ENCODE measurements at places on chromosomes 16 and 17.

DNA sequence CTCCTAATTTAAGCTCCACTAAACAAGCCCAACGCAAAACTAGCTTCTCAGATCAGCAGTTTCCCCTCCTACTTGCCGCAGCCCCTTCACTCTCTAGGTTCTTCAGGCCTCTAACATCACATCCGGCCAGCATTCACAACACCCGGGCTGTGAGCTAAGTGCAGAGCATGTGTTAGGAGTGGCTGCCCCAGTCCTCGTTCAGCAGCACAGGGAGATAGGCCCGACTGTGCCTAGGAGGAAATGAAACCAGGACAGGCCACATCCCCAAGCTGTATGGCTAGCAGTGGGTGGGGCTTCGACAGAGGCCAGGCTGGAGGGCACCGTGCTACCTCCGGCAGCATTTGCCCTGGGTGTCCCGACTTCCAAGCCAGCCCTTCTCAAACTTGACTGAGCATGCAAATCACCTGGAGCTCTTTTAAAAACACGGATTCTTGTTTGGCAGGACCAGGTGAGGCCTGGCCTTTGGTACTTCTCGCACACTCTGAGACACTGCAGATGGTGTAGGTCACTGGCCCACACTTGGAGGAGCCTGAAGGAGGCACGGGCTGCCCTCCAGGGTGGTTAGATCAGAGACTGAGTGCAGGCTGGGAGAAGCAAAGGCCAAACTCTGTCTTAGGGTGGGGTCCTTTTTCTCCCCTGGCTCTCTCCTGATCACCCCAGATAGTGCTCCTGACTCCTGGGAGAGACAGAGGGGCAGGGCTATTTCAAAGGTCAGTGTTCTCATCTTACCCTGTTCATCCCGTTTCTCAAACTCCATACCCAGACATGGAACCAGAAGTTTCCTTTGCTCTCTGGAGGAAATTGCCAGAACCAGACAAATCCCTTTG lies 202.0 kb downstream of the C16orf78 start:
- DNase-seq = no peak

GRCh38 chr16:70692130-70692872 lies 6.4 kb upstream of the MTSS2 start:
- DNase-seq = no peak

- DNase-seq = no peak
Measured at GRCh38 chr16:5490499-5490898, 392.9 kb upstream of the EEF2KMT start.

DNA sequence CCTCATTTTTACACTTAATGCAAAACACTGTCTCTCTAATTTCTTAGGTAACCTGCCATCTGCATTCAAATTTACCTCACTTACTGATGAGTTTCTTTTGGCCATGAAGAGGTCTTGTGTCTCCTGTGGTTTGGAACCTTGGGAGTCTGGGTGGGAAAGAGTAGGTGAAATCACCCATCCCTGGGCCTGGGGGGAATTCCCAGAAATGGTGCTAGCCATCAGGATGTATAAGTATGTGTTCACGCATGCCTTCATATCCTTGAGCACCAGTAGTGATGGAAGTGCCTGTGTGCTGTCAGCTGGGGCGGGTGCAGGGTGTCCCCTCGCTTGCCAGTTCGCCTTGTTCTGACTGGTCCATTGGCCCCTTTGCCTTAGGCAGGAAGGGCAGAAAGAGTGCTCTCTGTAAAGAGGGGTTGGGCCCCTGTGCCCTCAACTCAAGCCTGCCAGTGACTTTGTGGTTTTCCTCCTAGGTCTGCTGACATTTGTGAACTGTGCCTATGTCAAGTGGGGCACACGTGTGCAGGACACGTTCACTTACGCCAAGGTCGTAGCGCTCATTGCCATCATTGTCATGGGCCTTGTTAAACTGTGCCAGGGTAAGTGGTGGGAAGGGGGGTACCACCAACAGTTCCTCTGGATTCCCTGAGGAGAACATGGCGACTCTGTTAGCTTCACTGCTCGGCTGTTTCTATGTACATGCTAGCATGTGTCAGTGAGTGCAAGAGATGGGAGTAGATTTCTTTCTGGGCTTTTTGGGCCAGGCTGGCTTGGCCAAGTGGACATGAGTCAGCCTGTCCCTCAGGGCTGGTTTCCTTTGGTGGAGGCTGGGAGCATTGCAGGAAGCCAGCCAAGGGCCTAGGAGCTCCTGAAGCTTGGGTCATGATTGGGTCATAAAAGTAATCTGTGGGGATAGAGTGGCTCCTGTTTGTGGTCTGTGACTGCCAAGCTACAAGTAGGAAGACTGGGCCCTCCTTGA lies 23.2 kb downstream of the SLC7A6OS start:
- no peak for DNase-seq

- no peak for DNase-seq
Measured at GRCh38 chr17:57639381-57639780, 105.7 kb downstream of the CCDC182 start.

- no peak for DNase-seq
Measured at GRCh38 chr17:20173091-20173490, 163.9 kb downstream of the SPECC1 start.

DNA sequence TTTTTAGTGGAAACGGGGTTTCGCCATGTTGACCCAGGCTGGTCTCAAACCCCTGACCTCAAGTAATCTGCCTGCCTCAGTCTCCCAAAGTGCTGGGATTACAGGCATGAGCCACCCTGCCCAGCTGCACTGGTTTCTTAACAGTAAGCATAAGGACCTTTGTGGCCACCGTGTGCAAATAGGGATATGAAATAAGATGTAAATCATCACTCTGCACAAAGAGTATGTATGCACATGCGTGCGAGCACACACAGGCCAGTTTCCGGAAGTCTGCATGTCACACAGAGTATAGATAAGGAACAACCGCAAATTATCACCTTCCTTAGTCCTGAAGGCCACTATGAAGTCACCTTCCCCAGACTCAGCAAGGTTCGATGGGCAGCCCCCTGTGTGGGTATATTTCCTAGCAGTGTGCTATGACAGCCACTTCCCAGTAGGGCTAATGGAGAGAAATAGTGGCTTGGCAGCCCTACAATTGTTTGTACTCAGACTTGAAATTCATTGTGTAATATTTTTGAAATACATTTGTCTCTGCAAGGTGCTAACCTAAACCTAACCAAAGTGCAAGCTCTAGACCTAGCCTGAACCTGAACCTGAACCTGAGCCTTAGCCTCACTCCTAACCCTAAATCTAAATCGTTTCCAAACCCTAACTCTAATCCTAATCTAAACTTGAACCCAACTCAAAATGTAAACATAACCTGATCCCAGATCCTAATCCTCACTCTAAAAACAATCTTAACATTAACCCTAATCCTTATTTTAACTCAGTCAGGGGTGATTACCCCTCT lies 48.4 kb upstream of the SKAP1 start:
- no peak for DNase-seq

- no peak for DNase-seq
Measured at GRCh38 chr17:41254861-41255260, 323 bp upstream of the KRTAP9-9 start.

DNA sequence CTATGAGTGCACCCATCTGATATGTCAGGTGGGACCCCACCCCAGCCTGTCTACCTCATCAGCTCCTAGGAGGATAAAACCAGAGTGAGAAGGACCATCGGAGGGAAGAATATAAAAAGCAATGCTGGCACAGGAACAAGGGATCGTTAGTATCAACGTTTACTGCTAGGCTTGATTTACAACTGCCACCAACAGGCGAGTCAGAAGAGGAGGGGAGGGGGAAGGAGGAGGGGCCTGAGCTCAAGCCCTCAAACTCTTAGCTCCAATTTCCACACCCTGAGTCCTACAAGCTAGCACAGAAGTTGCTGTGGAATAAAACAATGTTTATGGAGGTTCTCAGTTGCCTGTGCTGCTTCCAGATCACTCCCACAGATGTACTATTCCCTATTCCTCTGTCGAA lies 234.5 kb downstream of the C16orf78 start:
- DNase-seq = no peak

DNA sequence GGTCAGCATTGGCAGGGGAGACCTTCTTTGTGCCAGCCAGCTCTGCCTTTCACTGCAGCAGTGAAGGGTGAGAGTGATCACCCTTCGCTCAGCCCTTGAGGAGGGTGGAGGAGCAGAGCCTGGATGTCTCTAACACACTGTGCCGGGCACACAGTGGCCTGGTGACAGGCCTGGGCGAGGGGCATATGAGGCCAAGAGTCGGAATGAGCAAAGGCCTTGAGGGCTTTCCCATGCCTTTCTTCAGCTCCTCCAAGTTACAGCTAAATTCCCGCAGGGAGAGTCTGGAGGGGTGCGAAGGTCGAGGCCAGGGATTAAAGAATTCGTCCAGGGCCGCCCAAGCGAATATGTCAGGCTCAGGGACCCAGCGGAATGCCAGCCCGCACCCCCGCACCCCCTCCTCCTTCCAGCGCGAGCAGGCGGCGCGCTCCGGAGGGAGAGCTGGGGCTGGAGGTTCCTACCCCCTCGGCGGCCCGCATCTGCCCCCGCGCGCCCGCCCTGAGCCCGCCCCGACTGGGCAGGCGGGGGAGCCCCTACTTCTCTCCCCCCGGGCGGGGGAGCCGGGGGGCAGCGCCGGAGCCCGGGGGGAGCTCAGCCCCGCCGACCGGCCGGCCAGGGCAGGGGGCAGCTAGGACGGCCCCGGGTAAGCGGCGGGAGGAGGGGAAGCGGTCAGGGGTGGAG lies at the start of gene RASL10B:
RASL10B (plus strand) TSS at position 401 of the 678 bp plus-strand sequence. CDS start 3,546 bp downstream, outside the sequence.
- no peak for DNase-seq

DNA sequence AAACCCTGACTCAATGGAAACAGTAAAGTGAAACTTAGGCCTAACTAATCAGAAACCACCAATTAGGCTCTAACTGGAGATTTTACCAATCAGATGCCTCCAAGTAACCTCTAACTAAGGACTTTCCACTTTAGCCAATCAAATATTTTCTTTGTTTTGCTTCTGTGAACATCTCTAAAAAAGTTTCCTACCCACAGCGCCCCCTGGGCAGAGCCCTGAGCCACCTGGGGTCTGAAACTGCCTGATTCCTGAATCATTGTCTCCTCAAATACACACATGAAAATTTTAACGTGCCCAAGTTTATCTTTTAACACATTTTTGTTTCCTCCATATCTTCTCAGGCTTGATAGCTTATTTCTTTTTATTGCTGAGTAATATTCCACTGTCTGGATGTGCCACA lies 19.0 kb downstream of the ADAD2 start:
- DNase-seq = no peak

- DNase-seq = no peak
Measured at GRCh38 chr16:89574681-89575246, 794 bp upstream of the CPNE7 start.

- DNase-seq = no peak
Measured at GRCh38 chr16:25089351-25089750, 22.2 kb upstream of the LCMT1 start.
